Fibroblast of skin of left quadriceps (primary cell): ENCODE measurements at places on chromosomes 3 and 15.

- DNase-seq = no peak
These were observed 29.3 kb downstream of the MAP2K5 start for GRCh38 chr15:67571648-67572415.

DNA sequence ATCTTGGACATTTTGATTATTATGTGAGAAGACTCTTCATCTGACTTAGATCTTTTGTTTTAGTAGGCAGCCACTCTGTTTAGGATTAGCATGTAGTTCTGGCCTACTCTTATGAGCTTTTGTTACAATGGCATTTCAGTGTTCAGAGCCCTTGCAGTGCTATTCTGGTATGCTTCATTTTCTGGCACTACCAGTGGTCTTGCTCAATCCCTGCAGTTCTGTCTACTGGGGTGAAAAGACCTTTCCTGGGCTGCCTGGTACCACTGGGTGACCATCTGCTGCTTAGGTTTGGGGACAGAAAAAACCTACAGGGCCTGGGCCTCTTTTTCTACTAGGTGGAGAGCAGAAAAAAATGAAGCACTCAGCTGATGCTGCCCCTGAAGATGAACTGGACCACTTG is 42.5 kb downstream of the IL16 start:
- no peak for DNase-seq

DNA sequence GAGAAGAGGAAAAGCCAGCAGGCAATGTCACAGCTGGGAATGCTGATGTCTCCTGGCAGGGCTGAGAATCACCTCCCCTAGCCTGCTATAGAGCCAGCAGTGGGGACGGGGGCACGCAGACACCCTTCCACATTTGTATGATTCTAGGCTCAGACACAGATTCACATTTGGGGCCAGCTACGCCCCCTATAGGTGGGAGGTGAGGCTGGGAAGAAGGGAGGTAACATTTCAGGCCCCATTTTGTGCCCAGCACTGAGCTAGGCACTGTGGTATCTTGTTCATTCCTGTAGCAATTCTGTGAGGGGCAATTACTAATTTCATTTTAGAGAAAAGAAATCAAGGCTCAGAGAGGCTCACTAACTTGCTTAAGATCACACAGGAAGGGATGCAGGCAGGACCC is 15.9 kb upstream of the ACAD9 start:
- DNase-seq = no peak

DNA sequence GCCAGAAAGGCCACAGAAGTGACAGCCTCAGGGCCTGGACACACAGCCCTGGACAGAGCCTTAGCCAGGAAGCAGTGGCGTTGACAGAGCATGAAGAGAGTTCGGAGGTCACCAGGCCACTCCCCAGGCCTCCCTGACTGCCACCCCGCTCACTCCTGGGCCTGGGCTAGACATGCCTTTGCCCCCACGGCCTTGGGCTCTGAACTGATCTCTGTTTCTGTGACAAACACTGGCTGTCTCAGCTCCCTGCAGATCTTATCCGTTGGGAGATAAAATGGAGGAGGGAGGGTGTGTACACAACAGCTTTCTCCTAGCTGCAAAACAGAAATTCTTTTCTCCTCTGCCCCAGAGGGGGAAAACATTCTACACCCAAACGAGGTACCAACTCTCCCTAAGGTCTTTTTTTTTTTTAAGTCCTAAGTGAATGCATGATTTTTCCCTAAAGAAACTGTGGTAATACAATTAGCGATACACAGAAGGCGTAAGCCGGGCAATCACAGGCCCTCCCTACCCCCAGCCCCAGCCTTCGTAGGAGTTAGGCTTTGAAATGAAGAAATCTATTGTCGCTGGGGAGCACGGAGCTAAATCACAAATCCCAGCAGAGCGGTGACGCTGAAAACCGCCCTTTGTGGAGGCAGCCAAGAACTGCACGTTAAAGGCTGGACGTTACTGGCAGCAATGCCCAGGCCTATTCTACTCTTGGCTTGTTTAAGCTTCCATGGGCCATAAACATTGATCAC is 45.0 kb downstream of the SRGAP3 start:
- DNase-seq = no peak

- DNase-seq = no peak
These were observed 97.2 kb downstream of the LRTM1 start for GRCh38 chr3:54830658-54831057.

DNA sequence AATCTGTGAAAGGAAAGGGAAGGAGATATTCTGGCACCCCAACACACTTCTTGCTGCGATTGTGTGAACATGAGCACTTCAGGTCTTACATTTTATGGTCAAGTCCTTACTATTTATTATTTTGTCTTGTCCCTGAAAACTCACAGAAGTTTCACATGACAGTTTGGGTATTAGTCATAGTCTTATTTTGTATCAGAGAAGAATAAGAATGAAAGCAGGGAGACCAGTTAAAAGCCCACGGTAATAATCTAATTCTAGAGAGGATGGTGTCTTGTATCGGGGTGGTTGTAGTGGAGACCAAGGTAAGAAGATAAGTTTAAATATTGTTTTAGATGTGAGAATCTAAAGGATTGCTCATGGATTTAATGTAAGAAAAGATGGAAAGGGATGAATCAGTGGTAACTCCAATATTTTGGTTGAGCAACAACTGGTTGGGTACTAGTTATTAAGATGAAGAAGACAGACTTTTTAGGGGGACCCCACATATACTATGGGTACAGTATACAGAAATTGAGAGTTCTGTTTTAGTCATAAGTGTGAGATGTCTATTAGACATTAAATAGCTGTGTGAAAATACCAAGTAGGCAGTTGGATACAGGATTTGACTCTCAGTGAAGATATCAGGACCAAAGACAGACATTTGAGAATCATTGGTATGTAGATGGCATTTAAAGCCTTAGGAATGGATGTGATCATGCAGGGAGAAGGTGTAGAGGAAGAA is 227.6 kb downstream of the MFSD1 start:
- DNase-seq = no peak

DNA sequence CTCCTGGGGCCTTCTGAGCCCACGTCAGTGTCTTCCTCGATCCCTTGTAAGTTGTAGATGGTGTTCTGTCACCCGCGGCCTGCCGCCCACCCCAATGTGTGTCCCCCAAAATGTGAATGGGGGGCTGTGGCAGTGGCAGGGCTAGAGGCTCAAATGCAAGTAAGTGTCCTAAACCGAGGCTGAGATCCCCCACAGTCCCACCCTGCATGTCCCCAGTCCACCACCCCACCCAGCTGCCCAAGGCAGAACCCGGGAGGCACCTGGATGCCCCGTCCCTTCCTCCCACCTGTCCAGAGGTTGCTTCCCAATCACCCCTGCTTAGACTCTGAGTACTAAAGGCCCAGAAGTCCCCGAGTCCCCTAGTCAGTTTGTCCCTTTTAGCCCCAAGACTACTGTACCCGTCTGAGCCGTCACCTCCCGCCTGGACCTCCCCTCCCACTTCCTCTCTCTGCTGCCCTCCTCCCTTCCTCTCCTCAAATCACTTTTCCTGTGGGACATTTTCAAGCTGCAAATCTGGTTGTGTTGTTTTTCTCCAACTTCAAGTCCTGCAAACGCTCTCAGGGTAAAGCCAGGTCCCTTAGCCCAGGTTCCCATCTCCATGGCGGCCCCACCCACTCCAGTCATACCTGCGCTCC is 11.8 kb upstream of the PLXND1 start:
- DNase-seq = no peak

- no peak for DNase-seq
These were observed 37.4 kb upstream of the P2RY12 start for GRCh38 chr3:151421938-151422337.

DNA sequence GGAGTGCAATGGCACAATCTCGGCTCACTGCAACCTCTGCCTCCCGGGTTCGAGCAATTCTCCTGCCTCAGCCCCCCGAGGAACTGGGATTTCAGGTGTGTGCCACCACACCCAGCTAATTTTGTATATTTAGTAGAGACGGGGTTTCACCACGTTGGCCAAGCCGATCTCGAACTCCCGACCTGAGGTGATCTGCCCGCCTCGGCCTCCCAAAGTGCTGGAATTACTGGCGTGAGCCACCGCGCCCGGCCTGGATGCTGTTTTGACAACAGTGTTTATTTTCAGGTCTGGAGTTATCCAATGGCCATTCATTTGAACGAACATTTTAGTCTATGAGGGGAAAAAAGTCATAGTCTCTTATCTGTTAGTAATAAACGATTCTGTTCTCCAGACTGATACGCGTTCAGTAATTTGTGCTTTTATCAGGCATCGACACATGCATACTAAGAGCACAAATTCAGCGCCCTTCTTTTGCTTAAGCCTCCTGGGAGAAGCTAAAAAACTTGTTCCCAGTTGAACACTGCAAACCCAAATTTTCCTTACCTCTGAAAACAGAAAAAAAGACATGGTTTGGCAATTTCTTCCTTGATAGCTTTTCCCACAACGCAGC is 1.3 kb downstream of the B3GALNT1 start:
- no peak for DNase-seq

- DNase-seq = no peak
These were observed 103.0 kb upstream of the TBL1XR1 start for GRCh38 chr3:177300039-177300833.

DNA sequence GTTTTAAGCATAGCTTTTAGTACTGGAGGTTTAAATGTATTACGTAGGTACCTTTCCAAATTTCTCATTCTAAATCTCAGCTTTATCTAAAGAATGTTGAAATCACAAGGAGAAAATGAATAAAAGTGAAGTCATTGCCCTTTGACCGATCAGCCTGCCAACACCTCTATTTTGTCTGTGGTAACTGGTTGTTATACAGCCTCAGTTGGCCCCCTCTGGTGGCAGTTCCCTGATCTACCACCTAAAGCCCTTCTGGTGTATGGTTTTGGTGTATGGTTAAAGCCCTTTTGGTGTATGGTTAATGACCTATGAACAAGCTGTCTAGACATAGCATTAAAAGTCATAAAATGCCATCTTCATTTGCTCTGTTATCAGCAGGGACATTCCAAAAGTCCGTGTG is 378.2 kb upstream of the AZI2 start:
- no peak for DNase-seq

DNA sequence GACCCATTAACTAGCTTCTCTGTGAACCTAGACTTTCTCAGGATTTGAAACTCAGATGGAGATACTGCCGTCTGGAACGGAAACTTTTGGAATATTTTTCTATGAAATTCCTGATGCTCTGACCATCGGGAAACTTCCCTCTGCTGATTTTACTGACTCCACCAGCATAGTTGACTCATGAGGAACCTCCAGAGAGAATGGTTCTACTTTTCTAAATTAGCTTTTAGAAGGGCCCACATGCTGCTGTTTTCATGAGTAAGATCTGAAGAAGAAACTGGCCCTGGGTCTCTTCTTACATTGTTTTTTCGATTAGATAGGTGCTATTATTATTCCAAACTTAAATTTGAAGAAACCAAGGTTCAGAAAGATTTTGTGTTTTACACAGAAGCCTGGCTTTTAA is 326.3 kb upstream of the NR2E3 start:
- DNase-seq = no peak

GRCh38 chr15:65110676-65111292 is 4.2 kb downstream of the UBAP1L start:
- DNase-seq = no peak

DNA sequence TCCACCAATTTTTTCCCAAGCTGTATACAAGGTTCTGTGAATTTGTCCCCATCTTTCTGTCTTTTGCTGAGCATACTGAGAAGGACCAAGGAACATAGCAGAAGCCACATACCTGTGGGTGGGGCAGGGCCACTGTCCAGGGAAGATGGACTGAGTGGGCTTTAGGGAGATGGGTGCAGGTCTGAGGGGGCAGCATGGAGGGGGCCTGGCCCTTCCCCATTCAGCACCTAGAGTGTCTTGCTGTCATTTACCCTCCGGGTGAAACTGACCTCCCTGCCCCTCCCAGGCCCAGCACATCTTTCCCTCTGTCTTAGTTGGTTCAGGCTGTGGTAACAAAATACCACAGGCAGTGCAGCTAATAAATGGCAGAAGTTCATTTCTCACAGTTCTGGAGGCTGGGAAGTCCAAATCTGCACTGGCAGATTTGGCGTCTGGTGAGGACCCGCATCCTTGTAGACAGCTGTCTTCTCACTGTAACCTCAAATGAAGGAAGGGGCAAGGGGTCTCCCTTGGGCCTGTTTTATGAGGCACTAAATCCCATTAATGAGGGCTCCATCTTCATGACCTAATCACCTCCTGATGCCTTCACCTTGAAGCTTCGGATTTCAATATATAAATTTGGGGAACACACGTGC is 180.0 kb upstream of the SMAD3 start:
- no peak for DNase-seq

DNA sequence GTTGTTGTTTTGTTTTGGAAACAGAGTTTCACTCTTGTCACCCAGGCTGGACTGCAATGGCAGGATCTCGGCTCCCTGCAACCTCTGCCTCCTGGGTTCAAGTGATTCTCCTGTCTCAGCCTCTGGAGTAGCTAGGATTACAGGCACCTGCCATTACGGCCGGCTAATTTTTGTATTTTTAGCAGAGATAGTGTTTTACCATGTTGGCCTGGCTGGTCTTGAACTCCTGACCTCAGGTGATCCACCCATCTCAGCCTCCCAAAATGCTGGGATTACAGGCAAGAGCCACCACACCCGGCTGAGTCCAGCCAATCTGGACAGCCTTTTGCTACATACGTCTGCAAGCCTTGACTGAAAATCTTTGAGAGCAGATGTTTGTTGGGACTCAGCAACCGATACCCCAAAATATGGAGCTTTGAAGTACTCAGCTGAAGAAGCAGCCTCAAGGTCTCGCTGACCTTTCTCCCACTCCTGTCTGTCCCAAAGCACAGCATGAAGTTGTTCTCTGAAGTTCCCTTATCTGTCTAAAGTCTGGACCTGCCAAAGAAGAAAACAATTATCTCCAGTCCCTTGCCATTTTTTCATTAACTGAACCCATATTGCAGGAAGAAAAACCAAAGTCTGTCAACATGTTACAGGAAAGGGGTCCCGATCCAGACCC is 9.6 kb upstream of the NUP210 start:
- DNase-seq = no peak

- no peak for DNase-seq
These were observed 186.7 kb downstream of the NFKBIZ start for GRCh38 chr3:102036017-102036416.

GRCh38 chr3:153052096-153052460 is 109.9 kb upstream of the RAP2B start:
- peak; percentile 80 for DNase-seq
